ENCODE measurements at places on chromosomes 2 and 18.
A peak's percentile ranks its signal among the peaks of the same experiment; 100 is the strongest.

DNA sequence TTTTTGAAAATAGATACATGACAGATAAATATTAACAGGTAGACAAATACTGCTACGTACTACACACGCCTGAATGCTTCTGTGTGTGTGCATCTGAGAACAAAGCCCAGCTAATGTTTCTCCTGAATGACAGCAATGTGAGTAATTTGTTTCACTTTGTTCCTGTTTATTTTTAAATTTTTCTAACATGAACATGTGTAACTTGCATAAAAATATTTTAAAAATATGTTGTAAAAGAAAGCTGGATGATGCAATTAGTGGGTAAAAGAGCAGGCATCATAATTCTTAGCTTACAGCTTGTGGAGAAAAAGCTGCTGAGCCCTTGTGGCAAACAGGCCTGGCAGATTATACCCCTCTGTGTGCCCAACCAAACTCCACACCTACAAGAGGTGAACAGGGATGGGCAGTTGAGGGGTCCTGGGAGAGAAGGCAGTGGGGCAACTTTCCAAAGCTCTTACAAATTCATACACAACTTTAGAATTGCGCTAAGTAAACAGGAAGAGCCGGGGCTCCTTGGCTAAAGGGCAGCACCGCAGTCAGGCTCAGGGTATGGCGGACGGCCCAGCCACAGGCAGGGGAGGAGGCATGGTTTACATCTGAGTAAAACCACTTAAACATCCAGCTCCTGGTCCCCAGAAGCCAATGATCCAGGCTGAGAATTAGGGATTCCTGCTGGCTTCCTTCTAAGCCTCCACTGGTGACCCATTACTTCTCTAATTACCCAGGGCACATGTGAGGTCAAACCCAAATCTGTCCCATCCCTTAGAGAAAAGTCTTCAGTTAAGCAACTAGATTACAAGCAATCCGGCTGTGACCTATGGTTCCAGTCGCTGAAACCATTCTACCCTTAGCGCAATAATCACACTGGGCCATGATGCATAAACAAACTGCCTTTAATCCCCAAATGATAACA, 14.0 kb downstream of the PXDN start:
- no peak for DNase-seq

- no peak for DNase-seq
Observed at GRCh38 chr2:168060986-168061750, 186.2 kb downstream of the STK39 start.

DNA sequence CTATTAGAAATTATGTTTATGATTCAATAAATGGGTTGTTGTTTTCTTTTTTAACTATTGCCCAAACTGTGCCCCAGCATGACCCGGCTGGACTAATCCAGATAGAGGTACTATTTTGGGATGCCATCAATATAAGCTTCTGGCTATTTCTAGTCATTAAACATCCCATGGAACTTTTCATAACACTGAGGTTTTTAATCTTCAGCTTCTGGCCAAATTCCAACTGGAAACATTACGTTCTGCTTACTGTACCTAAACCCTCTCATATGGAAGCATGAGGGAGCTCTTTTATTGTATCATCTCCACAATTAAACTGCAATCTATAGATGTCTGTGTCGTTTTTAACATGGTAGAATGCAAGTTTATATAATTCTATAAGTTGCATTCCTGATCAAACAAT, 674.7 kb downstream of the ARHGAP15 start:
- DNase-seq = no peak

GRCh38 chr2:86744152-86744551, 24.1 kb downstream of the RMND5A start:
- DNase-seq = no peak

- DNase-seq = peak; percentile 92
Observed at GRCh38 chr2:112692495-112692911, 28.3 kb upstream of the NT5DC4 start.

DNA sequence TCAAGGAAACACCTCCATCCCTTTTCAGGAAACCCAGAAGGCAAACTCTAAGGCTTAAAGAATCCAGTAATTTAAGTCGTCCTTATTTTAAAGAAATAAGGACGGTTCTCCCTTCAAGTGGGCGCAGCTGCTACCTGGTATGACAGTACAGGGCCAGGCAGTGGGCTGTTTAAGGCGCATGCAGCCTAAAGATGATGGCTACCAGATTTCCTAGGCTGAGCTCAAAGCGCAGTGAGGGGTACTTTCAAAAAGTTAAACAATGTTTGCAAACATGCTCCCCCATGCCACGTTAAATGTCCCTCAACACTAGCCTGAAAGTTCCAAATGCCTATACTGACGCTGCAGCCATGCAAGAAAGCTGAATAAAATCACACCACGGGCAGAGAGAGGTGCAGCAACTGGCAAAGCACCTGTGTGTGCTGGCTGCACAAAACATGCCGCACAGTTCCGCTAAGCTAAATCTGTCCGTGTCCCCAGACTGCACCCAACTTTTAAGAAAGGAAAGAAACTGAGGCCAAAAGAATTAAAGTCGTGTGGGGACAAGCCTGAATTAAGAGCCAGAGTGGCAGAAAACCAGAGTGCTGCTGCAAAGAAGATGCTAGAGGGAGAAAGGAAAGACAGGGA, 583 bp downstream of the HIBCH start:
- DNase-seq = no peak

GRCh38 chr2:138779781-138780445, at the start of gene NXPH2:
TSS of gene NXPH2 (minus strand) at chr2:138780390. CDS start at chr2:138780241, 149 bp downstream.
- DNase-seq = no peak

- no peak for DNase-seq
Observed at GRCh38 chr2:177272765-177273164, 8.2 kb upstream of the NFE2L2 start.

- DNase-seq = no peak
Observed at GRCh38 chr2:79041032-79041448, 15.5 kb downstream of the REG3G start.

DNA sequence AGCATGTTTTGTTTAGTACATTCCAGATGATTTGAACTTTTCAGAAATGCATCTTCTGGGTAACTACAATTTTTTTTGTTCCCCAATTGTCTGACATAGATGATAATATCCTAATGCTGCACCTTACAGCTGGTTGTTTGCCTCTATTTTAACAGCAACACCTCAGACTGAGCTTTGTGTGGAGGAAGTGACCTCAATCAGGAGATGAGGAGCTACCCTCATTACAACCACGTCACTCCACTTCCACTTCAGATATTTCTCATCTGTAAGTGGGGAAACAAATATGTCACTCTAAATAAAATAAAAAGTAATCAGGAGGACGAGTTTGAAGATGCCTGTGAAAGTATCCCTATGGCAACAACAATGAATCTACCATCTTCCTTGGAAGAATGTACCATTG, 12.1 kb upstream of the SRSF7 start:
- no peak for DNase-seq

DNA sequence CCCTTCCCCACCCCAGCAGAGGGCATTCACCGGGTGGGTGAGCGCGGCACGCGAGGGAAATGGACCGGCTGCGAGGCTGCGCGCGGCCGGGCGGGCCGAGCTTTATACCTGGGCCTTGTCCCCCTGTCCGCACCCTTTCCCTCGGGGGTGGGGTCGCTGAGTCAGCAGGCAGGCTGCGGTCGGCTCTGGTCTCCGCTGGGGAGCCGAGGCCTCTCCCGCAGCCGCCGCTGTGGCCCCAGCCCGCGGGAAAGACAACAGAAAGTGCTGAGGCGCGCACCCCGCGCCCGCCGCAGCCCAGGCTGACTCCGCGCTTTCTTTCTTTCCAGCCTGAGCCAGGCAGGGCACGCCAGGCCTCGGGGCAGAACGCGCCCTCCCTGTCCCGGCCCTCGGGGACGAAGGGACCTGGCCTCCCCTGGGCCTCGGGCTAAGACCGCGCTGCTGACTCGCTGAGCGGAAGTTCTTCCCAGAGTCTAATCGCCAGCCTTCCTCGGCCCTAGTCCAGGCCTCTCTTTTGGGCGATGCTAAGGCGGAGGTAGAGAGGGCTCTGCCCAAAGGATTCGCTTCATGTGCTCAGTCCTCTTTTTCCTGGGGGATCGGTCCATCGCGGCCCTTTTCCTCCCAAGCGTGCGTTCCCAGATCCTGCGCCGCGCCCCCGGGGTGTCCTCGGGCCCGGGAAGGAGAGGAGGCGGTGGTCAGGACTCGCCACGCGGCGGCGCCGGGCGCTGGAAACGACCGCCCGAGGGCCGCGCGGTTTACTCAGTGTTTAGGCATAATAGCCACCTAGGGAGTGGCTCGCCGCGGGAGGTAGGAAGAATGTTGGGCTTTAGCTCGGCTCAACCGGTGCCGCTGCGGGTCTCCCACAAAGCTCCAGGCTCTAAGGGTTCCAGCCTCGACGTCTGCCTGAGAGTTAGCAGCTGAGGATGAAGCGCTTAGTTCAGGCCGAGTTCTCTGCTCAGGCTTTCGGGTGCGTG, at the start of gene CRYBA2:
CRYBA2 (minus strand) TSS at position 78 of the 971 bp plus-strand sequence. CDS start 246 bp downstream, outside the sequence.
- DNase-seq = no peak

DNA sequence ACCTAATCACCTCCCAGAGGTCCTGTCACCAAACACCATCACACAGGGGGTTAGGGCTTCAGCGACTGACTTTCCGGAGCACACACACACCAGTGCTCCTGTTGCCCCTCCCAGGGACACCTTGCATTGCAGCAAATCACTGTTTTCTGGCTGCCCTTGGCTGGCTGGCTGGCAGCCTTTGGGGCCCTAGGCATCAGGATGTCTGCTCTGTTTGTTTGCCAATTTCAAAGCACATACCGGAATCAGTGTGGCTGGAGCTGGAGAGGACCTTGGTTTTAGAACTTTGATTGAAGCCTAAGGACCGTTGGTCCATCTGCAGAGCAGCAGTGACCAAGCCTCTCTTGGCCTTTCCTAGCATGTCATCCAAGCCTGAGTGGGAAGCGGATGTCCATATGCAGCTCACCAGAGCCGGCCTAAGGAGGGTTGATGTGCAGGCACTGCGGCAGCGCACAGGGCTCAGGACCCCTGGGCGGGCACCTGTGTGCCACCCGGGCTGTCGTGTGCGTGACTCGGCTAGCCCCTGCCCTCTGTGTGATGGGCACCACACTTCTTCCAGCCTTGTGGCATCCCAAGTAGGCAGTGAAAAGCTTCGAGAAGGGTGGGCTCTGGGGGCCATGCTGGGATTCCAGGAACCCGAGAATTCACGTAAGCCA, 62.1 kb downstream of the GBX2 start:
- DNase-seq = no peak

GRCh38 chr18:46435031-46435430, 222.0 kb downstream of the LOXHD1 start:
- no peak for DNase-seq

DNA sequence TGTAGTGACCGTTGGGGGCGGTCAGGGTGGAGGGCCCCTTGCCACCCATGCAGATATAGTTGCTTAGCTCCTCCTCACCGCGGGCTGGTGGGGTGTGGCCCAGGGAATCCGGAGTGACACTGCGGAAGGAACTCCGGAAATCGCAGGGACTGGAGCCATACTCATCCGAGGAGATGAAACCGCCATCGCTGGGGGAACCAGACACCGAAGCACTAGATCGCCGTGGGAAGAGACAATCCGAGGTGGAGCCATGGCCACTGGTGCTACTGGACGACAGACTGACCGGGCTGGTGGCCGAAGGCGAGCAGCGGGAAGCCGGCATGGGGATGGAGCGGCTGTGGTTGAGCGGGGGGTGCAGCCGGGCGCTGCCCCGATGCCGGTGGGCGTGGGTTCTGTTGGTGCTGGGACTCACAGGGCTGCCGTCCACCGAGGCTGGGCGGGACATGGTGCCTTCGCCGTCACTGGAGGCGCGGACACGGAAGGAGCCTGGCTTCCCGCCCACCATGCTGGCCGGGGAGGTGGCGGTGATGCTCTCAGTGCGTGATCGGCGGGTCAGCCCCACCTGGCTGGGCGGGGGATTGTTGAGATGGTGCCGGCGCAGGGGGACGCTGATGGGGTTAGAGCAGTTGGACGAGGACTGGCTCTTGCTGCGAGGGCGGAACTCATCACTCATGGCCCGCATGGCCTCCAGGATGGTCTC, 2.2 kb downstream of the IRS1 start:
- DNase-seq = peak; percentile 50

Measured in HS-27A (cell line).